Hematopoietic multipotent progenitor cell treated with erythropoietin and hydrocortisone succinate and interleukin-3 and kit ligand, for 4 days (in vitro differentiated cells): ENCODE measurements at places on chromosomes 3 and 15.
A peak's percentile ranks its signal among the peaks of the same experiment; 100 is the strongest.

DNA sequence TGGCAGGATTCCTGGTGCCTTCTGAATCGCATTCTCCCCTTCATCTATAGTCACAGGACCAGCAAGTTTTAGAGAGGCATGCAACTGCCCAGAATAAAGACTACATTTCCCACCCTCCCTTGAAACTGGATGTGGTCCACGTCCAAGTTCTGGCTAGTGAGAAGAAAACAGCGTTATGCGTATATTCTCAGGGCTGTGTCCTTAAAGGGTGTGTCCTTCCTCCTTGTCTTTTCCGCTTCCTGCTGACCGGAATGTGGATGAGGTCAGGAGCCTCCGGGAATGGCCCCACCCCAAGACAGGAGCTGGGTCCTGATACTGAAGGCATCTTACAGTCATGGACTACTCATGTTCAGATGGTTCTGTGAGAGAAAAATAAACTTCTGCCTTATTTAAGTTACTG is 20.2 kb downstream of the CHST2 start:
- no peak for DNase-seq

- no peak for DNase-seq
Observed at GRCh38 chr3:61299343-61300005, 48.2 kb upstream of the FHIT start.

DNA sequence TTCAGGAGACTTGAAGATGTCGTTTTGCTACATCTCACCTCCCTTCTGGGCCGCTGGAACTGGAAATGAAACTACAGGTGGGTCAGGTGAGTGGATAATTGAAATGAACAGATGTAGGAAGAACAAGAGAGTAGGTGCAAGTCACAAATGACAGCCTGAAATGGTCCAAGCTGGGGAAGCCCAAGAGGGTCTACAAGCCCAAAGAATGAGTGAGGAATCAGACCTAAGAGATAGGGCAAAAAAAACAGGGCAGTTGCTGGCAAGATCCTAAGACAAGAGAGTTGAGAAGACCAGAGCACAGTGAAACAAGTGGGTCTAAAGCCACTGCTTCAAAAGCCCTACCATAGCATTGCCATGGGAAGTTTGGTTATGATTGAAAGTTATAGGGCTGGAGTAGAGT is 67.4 kb upstream of the SNRK start:
- DNase-seq = no peak

DNA sequence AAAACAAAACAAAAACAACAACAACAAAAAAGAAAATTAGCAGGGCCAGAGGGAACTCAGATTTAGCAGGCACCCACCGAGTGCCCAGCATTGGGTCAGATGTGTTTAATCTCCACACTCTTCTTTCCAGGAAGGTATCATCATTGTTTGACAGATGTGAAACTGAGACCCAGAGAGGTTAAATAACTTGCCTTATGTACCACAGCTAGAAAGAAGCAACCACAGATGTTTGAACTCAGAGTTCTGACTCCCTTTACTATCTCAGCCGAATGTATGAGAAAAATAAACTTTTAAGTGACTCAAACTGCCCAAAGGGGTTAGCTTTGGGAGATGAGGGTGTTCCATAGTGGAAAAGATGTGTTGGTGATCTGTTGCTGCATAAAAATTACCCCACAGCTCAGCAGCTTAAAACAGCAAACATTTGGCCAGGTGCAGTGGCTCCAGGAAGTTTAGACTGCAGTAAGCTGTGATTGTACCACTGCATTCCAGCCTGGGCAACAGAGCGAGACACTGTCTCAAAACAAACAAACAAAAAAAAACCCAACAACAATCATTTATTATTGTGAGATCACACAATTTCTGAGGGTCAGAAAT is 4.5 kb upstream of the RPP25 start:
- DNase-seq = no peak

DNA sequence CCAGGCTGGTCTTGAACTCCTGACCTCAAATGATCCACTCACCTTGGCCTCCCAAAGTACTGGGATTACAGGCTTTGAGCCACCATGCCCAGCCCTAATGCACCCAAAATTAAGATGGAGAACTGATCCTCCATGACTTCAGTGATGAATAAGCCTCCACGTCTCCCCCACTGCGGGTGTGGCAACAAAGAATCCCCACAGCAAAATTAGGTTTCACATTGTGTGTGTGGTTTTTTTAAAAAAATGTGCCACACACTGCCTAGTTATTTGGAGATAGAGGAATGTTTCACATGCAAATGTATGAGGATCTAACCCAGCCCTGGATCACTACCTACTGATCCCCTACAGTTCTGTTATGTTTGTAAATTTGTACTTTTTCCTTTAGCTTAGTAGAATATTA is 17.3 kb downstream of the HDAC11 start:
- DNase-seq = peak; percentile 48

DNA sequence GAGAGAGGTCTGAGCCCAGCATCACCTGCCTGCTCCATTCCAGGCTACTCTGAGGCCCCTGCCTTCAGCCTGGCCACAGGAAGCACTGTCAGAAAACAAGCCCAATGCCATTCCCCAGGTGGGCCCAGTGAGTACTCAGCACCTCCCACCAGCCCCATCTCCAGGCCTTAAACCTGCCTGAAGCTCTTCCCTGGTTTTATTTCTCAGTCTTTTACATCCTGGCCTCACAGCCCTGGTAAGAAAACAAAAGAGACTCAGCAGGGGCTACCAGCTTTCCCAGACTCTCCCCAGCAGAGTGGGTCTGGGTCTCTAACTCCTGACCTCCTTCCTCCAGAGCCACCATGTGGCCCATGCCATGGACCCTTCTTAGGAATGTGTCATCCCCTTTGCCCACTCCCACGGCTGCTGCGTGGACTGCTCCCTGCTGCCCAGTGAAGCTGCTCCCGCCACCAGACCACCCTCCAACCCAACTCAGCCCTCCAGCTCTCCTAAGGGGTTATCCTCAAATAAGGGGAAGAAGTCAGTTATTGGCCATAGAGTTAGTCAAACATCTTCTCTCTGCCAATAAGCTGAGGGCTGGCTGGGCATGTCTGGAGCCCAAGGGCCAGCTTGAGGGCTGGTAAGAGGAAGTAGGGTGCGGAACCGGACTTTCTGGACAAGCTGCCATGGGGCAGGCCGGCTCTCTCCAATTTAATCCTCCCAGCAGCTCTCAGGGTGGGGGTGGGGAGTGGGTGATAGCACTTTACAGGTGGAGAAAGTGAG is 116.7 kb upstream of the LINGO1 start:
- DNase-seq = no peak

GRCh38 chr15:69623392-69624154 is 171.0 kb downstream of the RPLP1 start:
- DNase-seq = no peak

DNA sequence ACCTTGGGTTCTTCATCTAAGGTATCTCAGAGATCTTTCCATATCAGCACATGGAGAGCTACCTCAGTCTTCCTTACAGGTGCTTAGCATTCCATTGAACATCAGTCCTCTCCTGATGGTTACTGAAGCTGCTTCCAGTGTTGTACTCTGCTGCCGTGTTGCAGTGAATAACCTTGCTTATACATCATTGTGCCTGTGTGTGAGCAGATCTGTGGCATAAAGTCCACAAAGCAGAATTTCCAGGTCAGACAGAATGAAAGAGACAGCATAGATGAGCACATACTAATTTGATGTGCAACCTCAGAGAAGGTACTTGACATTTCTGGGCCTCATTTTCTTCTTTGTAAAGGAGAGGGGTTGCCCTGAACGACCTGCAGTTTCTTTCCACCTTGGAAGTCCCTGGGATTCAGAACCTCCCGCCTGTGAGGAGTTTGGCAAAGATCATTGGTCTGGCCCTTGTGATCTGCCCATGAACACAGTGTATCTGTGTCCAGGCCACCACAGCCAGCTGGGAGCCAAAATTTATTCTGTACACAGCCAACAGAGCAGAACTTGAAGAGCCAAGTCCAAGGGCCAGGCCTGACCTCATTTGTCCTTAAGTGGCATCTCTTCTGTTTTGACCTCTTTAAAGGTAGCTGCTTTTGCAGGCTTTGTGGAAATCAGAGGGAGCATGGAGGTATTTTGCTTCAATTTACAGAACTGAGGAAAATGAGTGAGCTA is 57.2 kb upstream of the SLC7A14 start:
- no peak for DNase-seq

- no peak for DNase-seq
Observed at GRCh38 chr15:65857718-65858402, 11.4 kb upstream of the RAB11A start.

DNA sequence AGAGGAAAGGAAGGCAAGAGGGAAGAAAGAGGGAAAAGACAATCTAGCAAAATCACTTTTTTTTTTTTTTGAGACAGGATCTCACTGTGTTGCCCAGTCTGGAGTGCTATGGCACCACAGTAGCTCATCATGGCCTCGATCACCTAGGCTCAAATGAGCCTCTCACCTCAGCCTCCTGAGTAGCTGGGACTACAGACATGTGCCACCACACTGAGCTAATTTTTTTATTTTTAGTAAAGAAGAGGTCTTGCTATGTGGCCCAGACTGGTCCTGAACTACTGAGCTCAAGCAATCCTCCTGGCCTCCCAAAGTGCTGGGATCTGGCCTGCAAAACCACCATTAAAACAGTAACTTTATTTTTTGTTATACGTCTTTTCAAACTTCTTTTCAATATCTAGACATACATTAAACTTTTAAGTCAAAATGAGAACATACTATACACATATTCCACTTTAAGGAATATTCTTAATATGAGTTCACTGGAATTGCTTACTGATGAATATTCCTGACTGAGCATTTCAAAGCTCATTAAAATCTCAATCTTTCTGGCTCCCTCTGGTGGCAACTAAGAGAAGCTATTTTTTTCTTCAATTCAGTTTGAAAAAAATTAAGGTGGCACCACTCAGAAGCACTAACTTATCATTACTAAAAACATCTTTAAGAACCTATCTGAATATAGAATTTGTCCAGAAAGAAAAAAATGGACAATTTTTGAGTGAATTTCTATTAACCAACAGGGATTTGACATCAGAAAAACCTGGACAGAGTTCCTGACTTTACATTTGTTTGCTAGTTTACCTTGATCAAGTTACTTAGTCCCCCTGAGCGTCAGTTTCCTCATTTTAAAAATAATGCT is 40.9 kb downstream of the UACA start:
- peak; percentile 74 for DNase-seq

GRCh38 chr3:14606669-14607339 is 44.8 kb upstream of the CCDC174 start:
- no peak for DNase-seq

GRCh38 chr15:45457220-45457619 is 65.3 kb downstream of the SLC30A4 start:
- no peak for DNase-seq

GRCh38 chr3:150488867-150489266 is 57.4 kb downstream of the SERP1 start:
- no peak for DNase-seq

DNA sequence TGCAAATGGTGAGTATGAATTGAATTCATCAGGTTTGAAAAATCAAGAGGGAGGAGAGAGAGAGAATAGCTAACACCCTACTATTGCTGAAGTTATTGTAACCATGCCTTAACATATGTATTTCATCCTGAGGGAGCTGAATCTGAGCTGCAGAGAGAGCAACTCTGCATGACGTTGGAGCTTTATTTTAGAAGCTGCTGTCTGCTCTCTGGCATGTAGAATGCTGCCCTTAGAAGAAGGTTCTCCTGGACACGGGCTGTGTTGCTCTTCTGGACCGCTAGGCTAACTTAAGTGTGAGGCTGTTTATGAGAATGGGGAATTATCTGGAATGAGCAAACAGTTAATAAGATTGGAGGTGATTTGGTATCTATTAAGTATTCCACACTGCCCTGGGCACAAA is 814.6 kb downstream of the AGBL1 start:
- DNase-seq = no peak

DNA sequence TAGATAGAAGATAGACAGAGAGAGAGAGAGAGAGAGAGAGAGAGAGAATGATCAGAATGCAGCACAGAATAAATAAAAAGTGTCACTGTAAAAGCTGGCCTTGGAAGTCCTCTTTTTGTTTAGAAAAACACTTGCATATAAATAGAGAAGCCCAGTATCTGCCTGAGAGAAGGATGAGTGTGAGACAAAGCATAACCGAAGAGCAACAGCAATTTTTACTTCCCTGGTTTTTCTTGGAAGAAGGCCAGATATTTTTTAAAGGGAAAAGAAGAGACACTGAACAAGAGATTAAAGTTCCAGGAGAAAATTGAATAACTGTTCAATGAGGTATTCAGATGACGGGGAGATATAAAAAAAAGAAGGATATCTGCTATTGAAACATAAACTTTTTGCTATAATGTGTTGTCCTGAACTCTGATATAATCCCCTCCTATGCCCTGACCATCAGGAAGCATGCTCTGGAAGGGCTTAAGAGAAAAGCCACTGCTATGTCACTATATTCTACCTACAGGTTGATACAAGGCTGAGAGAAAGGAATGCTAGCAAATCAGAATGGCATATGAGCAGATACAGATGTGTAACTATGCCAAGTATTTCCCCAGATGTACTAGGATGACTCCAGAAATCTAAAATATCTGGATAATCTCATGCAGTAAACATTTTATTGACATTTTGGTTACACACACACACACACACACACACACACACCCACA is 358.9 kb downstream of the RBMS3 start:
- no peak for DNase-seq

GRCh38 chr3:145333931-145334330 is 827.1 kb downstream of the PLOD2 start:
- DNase-seq = no peak

- no peak for DNase-seq
Observed at GRCh38 chr3:178859386-178859785, 212.2 kb downstream of the ZMAT3 start.

- peak; percentile 81 for DNase-seq
Observed at GRCh38 chr3:30012941-30013543, 593.4 kb upstream of the TGFBR2 start.
